Transverse colon (tissue), 4 donors: ENCODE measurements at places on chromosomes 12 and 14. TPM values are rescaled to one million over a fixed set of nuclear protein-coding genes. Genes with fewer than 3 reads are reported as not detected.

GRCh38 chr12:53060721-53061276 is 10.9 kb downstream of the TNS2 start:
- no peak for DNase-seq

DNA sequence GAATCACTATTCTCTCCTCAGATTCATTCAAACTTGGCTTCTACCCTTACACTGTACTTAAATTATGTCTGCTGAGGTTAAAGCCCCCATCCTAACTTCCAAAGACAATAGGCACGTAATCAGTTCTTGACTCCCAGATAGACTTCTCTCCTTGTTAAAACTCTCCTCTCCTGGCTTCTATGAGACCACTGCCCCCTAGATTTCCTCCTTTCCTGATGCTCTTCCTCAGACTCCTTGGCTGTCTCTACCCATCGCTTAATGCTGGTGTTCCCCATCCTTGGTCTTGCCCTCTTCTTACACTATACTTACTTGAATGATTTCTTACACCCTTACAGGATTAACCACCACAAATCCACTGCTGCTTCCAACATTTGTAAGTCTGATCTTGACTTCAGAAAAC is 32.8 kb downstream of the TC2N start:
- no peak for DNase-seq

GRCh38 chr14:58808828-58809227 is 171.1 kb downstream of the DACT1 start:
- no peak for DNase-seq

- DNase-seq = peak; percentile 70
Measured at GRCh38 chr14:90517076-90517841, 120.4 kb downstream of the CALM1 start.

DNA sequence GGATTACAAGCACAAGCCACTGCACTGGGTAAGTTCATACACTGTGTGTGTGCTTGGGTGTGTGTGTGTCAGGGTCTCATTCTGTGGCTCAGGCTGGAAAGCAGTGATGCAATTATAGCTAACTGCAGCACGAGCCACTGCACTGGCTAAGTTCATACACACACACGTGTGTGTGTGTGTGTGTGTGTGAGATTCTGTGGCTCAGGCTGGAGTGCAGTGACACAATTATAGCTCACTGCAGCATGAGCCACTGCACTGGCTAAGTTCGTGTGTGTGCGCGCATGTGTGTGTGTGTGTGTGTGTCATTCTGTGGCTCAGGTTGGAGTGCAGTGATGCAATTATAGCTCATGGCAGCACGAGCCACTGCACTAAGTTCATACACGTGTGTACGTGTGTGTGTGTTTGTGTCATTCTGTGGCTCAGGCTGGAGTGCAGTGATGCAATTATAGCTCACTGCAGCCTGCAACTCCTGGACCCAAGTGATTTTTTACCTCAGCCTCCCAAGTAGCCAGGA is 85.4 kb downstream of the HECTD1 start:
- no peak for DNase-seq

DNA sequence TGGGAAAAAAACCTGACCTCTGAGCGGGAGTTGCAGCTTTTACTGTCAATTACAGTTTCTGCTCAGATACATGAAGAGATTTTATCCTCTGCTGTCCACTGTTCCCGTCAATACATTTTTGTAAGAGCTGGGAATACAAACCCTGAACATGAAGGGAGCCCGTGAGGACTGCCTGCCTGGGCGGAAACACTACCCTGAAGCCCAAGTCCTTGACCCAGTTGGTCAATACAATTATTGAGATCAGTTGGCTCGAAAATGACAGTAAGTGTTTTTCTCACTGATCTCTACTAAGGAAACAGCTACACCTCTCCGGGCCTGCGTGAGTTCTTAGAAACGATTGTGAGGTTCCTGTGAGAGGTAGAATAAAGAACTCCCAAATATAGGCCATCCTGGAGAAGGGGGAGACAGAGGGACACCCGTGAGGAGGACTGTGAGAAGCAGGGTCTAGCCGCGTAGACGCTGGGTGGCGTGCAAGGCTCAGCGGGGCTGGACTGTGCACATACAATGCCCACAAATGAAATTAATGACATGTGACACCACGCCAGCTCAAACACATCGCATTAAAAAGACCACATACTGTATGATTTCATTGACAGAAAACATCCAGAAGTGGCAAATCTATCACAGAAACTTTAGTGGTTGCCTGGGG is 509.5 kb downstream of the TMEM132D start:
- DNase-seq = no peak

- DNase-seq = no peak
Measured at GRCh38 chr12:58925751-58926150, 5.4 kb upstream of the LRIG3 start.

DNA sequence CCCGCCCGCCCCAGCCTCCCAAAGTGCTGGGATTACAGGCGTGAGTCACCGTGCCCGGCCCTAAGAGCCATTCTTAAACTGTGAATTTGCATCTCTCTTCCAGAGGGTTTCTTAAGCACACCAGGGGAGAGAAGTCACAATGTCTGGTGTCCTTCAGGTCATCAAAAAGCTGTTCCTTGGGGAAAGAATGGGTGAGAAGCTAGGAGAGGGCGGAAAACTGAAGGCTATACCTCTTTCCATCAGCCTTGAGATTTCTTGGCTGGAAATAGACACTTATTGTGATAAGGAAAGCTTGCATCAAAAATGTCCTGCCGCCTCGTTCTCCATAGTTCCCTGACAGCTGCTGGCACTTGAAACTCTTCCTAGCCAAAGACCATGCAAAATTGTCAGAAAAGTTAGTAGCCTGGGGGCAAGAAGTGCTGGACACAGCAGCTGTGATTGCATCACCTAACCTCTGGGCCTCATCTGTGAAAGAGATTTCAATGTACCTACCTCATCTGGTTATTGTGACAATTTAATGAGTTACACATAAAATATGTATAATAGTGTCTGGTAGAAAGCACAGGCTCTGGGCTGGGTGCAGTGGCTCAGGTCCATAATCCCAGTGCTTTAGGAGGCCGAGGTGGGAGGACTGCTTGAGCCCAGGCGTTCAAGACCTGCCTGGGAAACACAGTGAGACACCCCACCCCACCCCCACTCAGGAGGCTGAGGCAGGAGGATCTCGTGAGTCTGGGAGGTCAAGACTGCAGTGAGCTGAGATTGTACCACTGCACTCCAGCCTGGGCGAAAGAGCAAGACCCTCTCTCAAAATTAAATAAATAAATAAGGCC is 9.7 kb upstream of the UBC start:
- DNase-seq = no peak

GRCh38 chr14:74591899-74592298 is 20.1 kb downstream of the LTBP2 start:
- DNase-seq = no peak

DNA sequence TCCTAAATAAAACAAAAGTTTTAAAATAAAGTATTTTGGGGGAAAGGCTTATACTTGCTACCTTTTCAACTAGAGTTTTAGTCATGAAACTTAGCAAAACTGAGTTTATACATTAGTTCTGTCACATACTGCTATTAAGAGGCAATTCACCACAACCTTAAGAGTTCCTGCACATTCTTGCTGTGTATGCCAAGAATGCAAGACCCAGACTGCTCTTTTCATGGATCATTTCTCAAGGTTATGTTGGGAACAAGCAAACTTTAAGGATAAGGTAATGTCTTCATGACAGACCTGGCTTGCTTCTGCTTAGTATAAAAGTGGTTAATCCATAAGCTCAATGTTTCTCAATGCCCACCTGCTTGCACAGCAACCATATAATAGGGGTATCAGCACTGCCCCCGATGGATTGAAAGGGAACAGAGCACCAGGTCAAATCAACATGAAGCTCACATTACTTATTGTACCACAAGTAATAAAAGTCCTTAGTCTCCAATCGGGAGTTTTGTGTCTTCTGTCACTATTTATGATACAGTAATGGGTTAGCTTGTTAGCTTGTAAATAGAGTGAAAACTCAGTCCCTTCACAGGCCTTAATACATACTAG is 67.6 kb downstream of the KIF21A start:
- DNase-seq = no peak

DNA sequence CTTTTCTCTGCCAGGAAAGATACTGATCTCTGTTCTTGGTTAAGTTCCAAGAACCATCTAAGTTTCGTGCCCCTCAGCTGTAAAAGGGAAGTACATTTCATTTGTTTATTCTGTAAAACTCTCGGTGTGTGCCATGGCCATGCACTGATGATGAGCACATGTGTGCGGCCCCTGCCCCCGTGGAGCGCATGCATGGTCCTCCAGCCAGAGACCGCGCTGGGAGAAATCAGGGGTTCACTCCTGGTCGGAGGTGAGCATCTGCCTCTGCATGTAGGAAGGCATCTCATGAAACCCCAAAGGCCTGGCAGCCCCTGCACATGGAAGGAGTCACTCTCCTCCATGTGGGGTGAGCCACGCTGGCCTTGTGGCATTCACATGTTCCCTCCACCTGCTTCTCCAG is 102.5 kb upstream of the RTL1 start:
- no peak for DNase-seq

DNA sequence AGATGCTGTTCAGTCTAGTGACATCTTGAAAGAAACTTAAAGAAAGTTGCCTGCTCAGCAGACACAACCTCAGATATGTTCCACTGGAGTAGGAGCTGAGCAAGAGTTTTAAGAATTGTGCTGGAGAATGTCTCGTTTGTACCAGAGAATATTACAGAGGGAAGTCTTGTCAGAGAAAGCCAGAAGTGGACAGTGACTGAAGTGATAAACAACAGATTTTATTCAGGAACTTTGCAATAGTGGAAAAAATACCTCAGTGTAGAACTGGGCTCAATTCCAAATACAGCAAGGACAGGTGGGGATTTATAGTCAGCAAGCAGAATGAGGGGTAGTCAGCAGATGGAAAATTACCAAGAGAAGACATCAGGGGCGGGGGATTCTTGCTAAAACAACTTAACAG is 18.6 kb downstream of the ZDHHC17 start:
- DNase-seq = no peak

GRCh38 chr12:69904777-69905176 is 79.8 kb downstream of the MYRFL start:
- DNase-seq = no peak

DNA sequence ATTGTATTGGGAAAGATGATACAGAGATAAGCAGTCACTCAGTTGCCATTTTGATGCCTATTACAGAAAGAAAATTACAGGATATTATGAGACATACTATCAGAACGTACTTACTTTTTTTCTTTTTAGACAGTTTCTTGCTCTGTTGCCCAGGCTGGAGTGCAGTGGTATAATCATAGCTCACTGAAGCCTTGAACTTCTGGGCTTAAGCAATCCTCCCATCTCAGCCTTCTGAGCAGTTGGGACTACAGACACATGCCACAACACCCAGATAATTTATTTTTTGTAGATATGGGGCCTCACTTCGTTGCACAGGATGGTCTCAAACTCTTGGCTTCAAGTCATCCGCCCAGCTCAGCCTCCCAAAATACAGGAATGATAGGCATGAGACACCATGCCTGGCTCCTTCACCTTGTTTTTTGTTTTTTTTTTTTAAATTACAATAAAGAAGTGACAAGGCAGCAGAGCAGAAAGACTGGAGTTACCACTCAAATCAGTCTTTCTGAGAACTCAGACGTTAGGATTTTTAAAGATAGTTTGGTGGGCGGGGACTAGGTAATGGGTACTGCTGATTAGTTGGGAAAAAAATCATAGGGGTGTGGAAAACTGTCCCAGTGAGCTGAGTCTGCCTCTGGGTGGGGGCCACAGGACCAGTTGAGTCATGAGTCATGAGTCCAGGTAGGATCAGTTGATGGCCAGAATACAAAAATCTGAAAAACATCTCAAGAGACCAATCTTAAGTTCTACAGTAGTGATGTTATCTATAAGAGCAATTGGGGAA is 11.5 kb upstream of the CPM start:
- no peak for DNase-seq

DNA sequence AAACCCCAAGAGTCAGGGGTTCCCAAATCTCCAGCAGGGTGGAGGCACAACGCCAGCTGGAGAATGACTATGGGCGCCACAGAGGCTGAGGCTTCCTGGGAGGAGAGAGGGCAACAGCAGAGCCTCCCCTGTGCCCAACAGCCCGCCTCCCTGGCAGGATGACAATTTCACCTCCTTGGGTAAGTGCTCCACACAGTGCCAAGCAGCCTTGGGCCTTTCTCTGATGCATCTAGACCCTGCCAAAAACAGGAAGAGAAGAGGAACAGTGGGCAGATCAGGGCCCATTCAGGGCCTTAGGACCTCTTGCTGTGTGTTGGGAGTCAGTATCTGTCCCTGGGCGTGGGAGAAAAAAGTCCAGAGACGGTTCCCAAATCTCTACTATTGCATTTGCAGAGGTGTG is 5.0 kb upstream of the OR10P1 start:
- no peak for DNase-seq

DNA sequence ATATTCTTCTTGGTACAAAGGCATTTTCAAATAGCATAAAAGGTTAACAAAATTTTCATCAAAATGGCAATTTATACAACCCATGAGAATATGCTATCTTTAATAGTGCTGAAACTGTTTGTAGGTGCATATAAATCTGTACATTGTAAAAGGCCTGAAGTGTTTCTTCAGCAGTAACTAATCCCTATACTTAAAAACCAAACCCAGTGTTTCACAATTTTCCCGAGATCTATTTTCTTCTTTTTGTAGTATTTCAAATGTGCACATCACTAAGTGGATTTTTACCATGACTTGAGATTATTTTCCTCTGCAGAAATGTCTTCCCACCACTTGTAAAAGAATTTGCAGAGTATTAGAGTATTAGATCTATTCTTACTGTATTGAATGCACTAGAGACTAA is 76.5 kb downstream of the FERMT2 start:
- DNase-seq = no peak

DNA sequence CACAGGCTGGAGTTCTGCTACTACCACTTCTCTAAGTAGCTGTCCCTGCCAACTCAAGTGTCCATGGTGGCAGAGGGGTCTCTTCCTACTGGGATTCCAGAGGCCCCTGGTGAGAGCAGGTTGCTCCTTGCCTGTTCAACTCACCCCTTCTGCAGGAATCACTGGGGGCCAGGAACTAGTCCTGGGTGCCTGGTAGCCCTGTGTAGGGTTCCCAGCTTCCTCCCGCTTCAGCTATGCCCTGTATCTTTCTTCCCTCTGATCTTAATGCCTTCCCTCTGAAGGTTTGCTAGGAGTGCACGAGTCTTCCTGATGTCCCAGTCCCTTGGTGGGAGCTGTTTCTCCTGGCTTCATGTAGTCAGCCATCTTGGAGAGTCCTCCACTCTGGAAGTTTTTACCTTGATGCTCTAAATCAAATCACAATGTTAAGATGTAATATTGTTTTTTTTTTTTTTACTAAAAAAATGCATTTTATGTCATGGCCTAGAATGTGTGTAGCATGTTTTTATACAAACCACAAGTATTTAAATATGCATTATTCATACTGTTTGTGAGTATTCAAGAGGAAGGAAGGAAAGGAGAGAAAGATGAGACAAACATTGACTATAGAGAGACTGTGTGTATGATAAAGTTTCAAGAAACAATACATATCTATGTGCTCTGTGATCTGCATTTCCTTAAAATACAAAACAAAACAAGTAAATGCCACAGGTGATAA is 54.7 kb downstream of the FRS2 start:
- DNase-seq = no peak

ALDH1L2 gene
- 2.5 TPM for total RNA-seq

SPTB gene
- total RNA-seq = 0.37 TPM

ACOT6 gene
- total RNA-seq = not detected

FAM186B gene
- total RNA-seq = 0.64 TPM

MAX gene
- 96.4 TPM for total RNA-seq

CSRNP2 gene
- total RNA-seq = 23.8 TPM

HVCN1 gene
- 3.4 TPM for total RNA-seq
